ENCODE measurements at places on chromosomes 1 and 21. TPM values are rescaled to one million over a fixed set of nuclear protein-coding genes. Genes with fewer than 3 reads are reported as not detected.

DNA sequence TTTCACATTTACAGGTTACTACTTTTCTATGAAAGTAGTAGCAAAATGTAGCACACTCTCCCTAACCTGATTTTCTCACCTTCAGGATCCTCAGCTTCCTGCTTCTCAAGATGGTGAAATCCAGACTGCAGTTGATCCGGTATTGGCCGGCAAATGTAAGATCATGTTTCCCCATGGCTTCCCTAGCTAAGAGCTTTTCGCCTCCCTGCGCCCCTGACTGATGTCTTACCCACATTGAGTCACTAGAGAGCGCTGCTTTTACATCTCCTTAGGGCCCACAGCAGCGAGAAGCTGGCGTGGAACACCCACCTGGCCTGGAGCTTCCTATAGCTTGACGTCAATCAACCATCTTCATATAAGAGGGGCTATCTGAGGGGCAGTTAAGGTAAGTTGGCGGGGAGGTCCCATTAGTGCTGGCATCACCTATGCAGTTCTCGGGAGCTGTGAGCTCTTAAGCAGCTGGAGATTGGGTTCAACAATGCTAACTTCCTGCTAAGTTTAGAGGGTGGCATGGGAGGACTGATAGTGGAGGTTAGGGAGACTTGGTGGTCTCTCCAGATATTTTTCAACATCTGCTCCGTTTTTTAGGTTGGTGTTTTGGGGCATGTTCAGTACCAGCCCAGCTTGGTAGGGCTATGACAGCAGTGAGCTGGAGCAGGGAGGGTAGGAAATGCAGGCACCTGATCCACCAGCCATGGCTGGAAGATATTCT is 5.5 kb downstream of the PTPN7 start:
- DNase-seq: no peak

- no peak for DNase-seq
These were observed 10.5 kb downstream of the IGSF21 start for GRCh38 chr1:18118078-18118477.

DNA sequence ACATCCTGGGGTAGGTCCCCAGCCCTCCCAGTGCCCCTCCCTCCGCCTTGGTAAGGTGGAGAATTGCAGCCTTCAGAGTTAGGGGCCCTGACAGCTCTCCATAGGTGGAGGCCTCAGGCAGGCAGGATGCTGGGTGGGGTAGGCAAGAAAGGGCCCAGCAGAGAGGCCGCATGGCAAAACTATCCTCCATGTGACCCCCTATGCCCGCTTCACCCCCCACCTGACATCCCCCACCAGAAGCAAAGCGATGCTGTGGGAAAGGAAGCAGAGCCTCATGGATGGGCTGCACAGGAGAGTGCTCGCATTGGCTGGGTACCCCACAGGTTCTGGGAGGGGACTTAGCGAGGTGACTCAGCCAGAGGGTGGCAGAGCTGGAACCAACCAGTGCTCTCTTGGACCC is 1.6 kb downstream of the S100A9 start:
- no peak for DNase-seq

The IL24 gene
- not detected for total RNA-seq

- DNase-seq: no peak
These were observed 26.2 kb downstream of the HSPA13 start for GRCh38 chr21:14356746-14357145.

GRCh38 chr1:21639594-21640041 is 29.5 kb downstream of the RAP1GAP start:
- DNase-seq: no peak

GRCh38 chr1:87591492-87591891 is 262.8 kb downstream of the LMO4 start:
- DNase-seq: no peak

GRCh38 chr21:21163904-21164303 is 165.7 kb downstream of the NCAM2 start:
- DNase-seq: peak; percentile 30

DNA sequence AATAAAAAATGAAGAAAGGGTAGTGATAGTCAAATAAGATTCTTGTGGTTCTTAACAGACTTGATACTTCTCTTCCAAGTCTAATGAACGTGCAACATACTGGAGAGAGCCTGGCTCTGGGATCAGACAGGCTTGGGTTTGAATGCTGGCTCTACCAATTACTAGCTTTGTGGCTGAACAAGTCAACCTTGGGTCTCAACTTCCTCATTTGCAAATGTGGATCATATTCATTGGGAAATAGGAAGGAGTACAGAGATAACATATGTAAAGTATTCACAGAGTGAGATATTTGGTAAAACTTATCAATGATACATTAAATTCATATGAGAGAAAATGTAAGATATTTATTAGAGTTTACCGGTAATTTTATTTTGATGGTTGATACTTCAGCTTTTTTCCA is 2.0 kb downstream of the EDEM3 start:
- DNase-seq: no peak

GRCh38 chr1:117607471-117607870 is 1.6 kb downstream of the TENT5C start:
- DNase-seq: no peak

The EPHB2 gene
- total RNA-seq: 9.5 TPM

The HAO2 gene
- 1.9 TPM for total RNA-seq

The NOTCH2 gene
- 113 TPM for total RNA-seq

DNA sequence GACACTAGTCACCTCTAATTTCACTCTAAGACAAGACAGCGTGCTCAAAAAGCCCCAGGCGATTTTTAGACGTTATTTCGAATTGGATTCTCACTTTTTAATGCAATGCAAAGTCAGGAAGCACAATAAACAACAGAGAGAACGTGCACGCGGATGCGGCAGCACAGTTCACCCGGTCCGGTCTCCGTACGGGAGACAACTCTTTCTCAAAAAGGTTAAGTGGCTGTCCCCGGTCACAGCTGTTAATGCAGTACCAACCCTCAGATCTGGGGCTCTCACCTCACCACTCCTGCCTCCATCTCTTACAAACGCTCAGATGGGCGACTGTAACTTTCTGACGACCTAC is 1.2 kb downstream of the HP1BP3 start:
- no peak for DNase-seq

DNA sequence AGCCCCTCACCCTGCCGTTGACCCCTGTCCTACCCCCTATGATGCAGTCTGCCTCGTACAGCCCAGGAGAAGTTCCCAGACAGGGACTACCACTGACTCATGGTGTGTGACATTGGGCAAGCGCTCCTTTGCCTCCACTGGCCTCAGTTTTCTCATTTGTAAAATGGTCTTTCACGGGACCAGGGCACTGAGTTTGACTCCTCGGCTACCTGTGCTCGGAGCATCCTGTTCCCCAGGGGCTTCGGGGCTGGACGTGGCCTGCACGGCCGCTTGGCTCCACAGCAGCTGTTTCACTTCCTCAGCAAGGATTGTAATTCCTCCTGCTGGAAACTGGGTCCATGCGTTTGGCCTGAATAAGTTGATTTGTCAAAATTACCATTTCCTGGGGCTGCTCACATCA is 277.3 kb downstream of the MATN1 start:
- DNase-seq: no peak

DNA sequence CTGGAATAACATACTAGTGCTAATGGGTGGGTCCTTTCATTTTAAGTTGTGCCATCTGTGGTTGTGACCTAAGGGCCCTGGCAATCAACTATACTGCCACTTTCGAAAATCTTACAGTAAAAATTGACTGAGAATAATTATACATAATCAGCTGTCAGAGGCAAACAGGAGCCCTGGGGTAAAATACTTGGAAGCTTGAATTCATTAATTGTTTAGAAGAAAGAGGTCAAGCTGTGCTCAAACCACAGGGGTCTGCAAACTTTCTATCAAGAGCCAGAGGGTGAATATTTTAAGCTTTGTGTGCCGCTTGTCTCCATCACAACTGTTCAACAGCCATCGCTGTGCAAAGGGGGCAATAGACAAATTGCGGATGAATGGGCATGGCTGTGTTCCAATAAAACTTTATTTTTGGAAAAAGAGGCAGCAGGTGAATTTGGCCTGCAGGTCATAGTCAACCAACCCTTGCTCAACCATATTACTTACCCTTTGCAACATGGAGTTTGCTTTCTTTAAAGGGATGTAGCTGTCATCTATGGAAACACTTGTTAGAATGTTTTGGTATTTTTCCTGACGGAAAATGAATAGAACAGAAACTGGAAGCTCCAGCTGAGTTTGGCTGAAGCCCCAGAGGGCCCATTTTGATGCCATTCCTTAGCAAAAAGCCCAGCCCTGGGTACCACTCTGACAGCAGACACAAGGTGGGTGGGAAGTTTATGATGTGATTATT is 35.7 kb upstream of the USP1 start:
- DNase-seq: no peak

- no peak for DNase-seq
These were observed 1216.1 kb upstream of the NCAM2 start for GRCh38 chr21:19781881-19782652.

Measured in kidney (tissue), 22 donors.